ENCODE measurements at places on chromosomes 12 and 14.

GRCh38 chr14:77024171-77024691, 4.3 kb downstream of the IRF2BPL start:
- DNase-seq, result no peak

GRCh38 chr12:56317675-56318074, 1.9 kb upstream of the CNPY2 start:
- no peak for DNase-seq

DNA sequence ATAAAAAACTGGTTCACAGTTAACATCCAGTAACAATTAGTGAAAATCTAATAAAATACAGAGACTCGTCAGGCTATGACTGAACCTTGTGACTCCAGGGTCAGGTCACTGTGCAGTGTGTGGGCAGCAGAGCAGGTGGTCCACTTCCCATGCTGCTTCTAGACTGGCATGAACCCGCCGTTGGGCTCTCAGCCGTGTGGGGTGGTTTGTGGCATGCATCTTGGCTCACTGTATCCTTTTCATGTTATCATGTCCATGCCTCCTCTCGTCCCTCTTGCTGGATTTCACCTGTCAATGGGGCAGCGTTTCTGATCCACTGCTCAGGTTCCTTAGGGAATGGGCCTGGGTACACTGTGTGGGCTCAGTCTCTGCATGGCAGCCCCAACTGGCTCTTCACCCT, 57.3 kb downstream of the EP400 start:
- DNase-seq, result no peak

DNA sequence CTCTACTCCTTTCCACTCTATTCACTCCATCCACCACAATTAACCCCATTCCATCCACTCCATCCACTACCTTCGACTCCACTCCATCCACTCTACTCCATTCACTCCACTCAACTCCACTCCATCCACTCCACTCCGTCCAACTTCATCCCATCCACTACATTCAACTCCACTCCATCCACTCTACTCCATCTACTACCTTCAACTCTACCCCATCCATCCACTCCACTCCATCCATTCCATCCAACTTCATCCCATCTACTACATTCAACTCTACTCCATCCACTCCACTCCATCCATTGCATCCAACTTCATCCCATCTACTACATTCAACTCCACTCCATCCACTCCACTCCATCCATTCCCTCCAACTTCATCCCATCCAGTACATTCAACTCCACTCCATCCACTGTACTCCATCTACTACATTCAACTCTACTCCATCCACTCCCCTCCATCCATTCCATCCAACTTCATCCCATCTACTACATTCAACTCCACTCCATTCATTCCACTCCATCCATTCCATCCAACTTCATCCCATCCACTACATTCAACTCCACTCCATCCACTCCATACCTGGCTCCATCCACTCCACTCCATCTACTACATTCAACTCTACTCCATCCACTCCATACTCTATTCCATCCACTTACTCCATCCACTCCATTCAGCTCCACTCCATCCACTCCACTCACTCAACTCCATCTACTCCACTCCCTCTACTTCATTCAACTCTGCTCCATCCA, 16.4 kb downstream of the HNF1A start:
- no peak for DNase-seq

- DNase-seq, result no peak
Observed at GRCh38 chr14:81521356-81521755, 12.3 kb downstream of the SEL1L start.

- DNase-seq, result no peak
Observed at GRCh38 chr12:59904874-59905521, 309.2 kb downstream of the SLC16A7 start.

- no peak for DNase-seq
Observed at GRCh38 chr12:46577063-46577776, 204.6 kb upstream of the SLC38A2 start.

GRCh38 chr12:27107986-27108385, 25.6 kb upstream of the C12orf71 start:
- no peak for DNase-seq

DNA sequence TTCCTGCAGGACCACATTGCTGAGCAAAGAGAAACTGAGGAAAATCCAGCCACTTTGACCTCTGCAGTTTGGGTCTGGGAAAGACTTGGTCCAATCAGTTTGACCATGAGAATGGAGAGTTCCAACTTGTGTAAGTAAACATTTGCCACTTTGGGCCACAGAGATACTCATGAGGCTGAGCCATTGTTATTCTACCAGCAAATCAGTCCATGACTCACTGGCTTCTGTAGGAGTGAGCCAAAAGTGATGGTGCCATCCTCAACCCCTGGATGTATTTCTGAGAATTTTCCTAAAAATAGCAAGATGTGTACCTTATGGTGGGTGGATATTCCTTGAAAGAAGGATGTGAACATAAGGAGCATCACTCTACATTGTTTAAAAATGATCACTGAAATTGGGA, 192.9 kb upstream of the OR4E1 start:
- no peak for DNase-seq

DNA sequence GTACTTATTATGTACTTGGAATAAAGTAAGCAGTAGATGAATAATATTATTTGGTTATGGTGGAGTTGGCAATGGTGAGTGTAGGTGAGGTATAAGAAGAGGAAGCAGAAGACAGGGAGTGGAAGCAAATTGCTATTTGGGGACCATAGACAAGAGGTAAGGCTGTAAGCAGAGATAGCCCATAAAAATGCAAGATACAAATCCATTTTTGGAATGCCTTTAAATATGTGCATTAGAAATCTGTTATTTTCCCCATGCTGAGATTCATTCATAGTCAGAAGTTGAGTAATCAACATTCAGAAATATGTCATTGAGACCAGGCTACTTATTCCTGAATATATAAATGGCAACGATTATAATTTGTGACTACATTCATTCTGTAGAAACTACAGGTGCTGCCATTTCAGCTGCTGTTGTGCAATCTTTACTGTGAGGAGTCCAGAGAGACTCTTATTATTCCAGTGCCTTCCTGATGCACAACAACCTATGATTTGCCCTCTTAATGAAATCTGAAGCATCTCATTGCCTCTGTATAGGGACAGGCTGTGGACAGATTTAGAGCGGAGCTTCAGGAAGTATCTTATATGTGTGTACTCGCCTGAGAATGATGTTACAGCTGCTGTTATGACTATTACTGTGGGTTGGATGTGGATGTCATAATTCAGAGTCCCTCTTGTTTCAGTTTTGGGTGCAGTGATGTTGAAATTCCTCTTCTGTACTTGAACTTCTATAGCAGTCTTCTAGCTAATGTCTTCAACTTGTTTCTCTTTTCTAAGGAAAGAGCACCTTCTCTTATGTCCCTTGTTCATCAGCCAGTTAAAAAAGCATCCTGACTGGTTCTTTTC, 173.8 kb downstream of the NAV3 start:
- no peak for DNase-seq

DNA sequence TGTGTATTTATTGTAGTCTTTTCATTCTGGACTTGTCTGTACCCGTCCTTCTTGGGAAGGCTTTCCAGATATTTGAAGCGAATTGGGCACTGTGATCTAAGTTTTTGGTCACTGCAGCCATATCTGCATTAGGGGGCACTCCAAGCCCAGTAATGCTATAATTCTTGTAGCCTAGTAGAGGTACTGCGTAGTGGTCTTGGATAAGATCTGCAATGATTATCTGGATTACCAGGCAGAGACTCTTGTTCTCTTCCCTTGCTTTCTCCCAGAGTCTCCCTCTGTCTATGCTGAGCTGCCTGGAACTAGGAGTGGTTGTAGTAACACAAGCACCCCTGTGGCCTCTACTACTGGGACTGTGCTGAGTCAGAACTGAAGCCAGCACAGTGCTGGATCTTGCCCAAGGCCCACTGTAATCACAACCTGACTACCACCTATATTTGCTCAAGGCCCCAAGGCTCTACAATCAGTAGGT, 30.0 kb downstream of the SLC38A2 start:
- DNase-seq, result no peak

GRCh38 chr12:22796941-22797630, 172.1 kb downstream of the ETNK1 start:
- no peak for DNase-seq

DNA sequence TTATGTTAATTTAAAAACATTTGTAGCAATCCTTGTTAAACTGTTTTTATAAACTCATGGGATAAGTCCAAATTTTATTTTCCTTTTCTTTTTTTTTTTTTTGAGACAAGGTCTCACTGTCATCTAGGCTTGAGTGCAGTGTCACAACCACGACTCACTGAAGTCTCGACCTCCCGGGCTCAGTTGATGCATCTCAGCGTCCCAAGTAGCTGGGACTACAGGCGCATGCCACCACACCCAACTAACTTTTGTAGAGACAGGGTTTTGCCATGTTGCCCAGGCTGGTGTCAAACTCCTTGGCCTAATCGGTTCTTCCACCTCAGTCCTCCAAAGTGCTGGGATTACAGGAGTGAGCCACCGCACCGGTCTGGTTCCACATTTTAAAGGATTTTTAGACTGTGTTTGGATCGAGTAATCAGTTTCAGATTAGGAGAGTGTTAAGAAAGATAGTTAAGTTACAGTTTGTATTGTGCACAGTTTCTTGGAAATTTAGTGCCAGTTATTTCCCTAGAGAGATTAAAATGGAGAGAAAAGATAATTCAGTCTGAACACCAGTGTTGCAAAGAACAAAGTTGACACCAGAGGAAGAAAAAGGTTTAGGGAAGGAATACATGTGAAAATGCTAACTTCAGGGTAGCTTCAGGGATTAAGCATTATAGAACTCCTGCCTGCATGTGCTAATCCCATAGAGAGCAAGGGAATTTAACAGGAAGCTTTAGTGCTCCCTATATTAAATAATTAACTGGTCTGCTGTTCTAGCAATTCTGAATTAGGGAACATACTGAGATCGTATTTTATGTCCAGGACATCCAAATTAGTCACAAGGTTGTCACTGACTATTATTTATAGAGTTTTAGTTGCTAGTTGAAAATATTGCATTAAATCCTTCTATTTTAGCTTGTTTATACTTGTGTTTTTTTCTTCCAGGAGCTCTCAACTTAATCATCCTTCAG, 10.1 kb downstream of the RAP1B start:
- DNase-seq, result no peak

DNA sequence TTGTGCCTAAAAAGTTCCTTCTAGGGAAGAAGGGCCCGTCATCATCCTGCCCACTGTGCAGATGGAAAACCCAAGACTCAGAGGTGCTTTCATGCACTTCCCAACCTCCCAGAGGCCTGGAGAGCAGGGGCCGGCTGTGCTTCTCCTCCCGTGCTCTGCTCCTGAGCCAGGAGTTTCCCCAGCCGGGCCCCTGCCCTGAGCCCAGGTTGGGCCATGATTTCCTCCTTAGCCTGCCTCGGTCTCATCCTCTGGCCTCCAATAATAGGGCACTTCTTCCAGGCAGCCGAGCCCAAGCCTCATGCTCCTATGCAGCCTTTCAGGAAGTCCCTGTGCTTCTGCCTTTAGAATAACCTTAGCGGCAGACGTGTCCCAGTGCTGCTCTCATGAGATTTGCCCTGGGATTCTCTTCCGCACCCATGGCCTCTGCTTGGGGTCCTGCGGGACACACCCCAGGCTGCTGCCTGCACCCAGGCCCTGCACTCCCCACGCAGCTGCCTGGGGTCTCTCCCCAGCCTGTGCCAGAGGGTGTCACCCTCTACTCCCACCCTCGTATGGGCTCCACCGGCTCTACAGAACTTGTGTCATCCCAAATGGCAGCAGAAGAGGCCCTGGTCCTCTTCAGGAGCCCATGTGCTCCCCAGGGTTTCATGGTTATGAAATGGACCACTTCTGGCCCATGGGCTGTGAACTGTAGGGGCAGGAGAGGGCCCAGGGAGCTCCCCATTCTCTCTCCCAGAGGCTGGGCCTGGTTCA, 359.3 kb downstream of the ADGRD1 start:
- no peak for DNase-seq

- DNase-seq, result no peak
Observed at GRCh38 chr14:103749452-103749851, 33.8 kb downstream of the ZFYVE21 start.

DNA sequence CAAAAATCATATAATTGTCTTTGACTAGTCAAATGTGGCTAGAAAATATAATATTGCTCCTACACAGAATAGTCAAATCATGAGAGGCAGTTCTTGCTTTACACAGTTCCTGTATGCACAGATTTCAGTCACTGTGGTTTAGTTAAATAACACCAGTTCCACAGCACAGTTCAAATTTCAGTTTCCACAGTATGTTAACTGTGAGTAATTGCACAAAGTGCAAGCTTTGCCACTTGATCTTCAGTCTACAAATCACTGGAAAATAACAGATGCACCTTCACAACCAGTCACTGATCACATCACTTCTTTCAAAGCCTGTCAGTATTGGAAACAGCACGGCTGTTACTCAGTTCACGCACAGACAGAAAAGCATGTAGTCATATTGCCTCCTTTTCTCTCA, 38.7 kb downstream of the KCNH5 start:
- DNase-seq, result no peak

- DNase-seq, result no peak
Observed at GRCh38 chr14:67975470-67975869, 155.9 kb downstream of the RAD51B start.

DNA sequence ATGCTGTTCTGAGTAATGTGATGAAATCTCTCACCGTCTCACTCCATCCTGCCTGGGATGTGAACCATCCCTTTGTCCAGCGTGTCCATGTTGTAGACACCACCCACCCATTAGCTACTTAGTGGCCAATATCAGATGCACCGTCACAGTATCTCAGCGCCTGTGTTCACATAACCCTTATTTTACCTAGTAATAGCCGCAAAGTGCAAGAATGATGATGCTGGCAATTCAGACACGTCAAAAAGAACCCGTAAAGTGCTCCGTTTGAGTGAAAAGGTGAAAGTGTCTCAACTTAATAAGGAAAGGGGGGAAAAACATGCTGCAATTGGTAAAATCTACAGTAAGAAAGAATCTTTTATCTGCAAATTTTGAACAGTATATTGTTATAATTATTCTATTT, 3.0 kb downstream of the RNASE10 start:
- DNase-seq, result no peak

DNA sequence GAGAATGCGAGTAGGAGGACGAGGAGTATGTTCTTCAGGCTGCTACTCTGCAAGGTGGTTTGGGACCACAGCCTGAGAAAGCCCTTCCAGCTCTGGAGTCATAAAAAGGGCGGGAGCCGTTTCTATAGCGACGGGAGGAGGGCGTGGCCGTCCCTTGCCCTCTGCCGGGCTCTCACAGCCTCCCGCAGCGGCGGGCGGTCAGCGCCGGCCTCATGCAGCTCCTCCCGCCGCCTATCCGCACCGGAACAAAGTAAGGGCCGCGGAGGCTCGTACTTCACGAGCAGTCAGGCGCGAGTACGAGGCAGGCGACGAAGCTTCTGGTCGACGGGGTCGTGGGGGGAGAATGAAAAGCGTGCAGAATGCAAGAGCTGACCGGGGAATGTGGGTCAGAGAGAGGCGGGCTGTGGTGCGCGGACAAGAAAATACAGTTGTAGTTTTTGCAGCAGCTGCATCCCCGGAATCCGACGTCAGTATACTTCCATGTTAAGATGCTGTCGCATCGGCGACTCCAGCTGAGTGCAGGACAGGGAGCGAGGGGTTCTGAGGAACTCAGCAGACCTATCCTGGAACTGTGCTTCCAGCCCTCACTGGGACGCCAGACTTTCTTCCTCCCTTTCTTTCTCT, at the start of gene DYRK4:
Gene DYRK4, plus strand, starts transcription at position 175 of the 624 bp plus-strand sequence. Its CDS starts 38 bp downstream, at position 213.
- no peak for DNase-seq

GRCh38 chr12:19688532-19688931, 249.2 kb downstream of the AEBP2 start:
- no peak for DNase-seq
